ENCODE measurements at places on chromosomes 16 and 17.

GRCh38 chr17:246226-246625 is 64.8 kb upstream of the DOC2B start:
- no peak for DNase-seq

DNA sequence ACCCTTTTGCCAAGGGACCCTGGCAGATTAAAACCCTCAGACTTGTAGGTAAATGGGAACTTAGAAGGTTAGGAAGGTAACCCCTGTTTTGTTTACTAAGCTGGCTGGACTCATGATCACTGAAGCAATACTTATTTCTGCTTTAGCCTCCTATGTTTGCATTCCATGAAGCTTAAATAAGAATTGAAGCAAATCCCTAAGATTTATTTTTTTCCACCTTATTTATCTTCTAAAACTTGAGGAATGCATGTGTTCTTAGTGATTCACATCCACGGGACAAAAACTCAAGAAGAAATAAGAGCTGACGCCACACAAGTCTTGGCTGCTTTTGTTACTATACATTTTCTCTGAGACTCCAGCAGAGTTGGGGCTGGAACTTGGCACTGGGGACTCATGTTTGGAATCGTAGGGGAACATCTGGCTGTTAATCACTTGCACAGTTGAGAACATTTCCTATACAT is 35.5 kb downstream of the CLUAP1 start:
- DNase-seq = no peak

DNA sequence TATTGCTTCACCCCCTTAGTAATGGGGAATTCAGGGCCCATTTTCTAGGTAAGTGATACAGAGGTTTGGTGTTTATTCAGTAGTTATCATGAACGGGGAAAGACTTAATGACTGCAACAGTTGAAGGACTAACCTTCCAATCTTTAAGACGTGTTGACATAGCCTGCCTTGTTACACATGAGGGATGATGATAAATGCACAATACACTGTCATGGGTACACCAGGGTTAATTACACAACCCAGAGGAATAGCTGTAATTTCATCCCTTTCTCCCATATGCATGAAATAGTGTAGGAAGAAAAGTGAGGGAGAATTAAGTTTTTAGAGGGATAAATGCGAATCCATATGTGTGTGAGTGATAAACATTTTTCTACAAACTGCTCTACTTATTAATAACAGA is 10.7 kb downstream of the MYH4 start:
- no peak for DNase-seq

DNA sequence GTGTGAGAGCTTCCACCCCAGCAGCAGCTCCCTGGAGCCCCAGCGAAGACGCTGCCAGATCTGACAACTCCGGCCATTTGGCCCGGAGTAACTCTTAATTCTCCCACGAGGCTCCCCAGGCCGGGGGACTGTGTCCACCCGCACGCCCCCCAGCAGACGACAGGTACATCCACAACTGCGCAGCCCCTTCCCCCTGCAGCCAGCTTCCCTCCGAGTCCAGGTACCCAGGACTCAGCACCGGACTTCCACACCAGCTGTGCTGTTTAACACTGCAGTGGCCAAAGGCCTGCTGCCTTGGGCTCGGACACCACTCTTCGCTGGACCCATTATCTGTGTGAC is 7.2 kb downstream of the SYNGR2 start:
- DNase-seq = no peak

- no peak for DNase-seq
Measured at GRCh38 chr16:1696863-1697262, 9.1 kb upstream of the MAPK8IP3 start.

DNA sequence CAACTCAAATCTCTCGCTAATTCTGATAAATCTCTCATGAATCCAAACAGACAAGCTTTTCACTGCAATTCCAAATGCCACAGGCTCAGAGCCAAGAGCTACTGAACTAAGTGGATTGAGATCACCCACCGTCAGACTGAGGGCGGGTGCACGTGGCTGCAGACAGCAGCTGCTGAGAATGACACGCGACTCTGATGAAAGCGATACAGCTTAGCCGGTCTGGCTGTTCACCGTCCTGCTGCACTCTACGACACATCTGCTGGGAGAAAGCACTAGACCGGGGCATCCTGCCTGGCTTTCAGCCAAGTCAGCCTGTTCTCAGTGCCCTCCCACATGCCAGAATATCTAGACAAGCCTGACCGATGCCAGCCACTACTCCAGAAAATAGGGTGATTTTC is 42.6 kb downstream of the KLHDC4 start:
- no peak for DNase-seq

GRCh38 chr17:83173914-83174361 is 94.5 kb downstream of the METRNL start:
- DNase-seq = no peak

DNA sequence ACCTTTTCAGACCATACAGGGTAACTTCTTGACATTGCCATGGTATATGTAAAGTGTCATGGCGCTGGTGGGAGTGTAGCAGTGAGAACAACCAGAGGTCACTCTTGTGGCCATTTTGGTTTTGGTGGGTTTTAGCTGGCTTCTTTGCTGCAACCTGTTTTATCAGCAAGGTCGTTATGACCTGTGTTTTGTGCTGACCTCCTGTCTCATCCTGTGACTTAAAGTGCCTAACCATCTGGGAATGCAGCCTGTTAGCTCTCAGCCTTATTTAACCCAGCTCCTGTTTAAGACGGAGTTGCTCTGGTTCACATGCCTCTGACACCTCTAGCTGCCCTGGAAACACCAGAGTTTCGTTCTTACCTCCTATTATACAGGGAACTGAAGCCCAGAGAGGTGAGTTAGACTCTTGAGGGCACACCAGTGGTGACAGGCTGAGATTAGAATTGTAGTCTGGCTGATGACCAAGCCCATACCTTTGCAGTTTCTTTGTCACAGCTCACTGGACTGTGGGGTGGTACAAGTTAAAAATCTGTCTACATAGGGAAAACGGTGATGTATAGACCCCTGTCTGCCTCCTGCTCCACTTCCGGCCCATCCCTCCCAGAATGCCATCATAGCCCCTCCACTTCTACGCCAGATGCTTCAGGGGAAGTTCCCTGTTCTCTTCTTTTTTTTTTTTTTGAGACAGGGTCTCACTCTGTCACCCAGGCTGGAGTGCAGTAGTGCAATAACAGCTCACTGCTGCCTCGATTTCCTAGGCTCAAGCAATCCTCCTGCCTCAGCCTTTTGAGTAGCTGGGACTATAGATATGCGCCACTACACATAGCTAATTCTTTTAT is 21.0 kb downstream of the KSR1 start:
- no peak for DNase-seq

- peak; percentile 21 for DNase-seq
Measured at GRCh38 chr16:84277244-84277823, 17.3 kb upstream of the WFDC1 start.

- DNase-seq = no peak
Measured at GRCh38 chr16:31703526-31704128, 170.0 kb upstream of the ZNF267 start.

DNA sequence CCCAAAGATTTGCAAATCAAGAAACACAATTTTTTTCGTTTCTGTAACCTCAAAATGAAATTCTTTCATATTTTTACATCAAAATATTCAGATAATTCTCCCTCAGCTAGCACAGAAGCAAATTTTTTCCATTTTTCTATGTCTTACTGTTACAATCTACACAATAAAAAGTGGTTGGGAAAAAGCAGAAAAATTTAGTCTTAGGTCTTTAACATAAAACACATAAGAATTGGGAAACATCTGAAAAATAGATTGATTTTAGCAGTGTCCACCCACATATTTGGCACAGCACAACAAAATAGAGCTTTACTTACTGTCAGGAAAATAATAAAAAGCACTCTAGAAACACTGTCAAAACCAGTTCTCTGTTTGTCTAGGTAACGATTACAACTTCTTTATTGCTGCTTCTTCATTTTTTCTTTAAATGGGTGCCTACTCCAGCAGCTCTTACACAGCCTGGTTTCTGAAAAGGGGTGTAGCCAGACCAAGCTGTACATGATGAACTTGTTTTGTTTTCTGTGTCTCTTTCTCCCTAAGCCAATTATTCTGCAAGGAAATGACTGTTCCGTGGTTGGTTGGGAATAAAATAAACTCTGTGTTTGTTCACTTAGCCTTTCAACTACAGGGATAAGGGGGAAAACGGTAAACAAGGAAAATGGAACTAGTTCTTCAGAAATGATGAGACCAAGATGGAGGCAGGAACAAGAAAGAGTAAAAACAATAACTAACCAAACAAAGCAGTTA is at the start of gene ABCA6:
Gene ABCA6, minus strand, starts transcription at position 465 of the 744 bp plus-strand sequence. CDS start 1,192 bp downstream, outside the sequence.
- DNase-seq = no peak

DNA sequence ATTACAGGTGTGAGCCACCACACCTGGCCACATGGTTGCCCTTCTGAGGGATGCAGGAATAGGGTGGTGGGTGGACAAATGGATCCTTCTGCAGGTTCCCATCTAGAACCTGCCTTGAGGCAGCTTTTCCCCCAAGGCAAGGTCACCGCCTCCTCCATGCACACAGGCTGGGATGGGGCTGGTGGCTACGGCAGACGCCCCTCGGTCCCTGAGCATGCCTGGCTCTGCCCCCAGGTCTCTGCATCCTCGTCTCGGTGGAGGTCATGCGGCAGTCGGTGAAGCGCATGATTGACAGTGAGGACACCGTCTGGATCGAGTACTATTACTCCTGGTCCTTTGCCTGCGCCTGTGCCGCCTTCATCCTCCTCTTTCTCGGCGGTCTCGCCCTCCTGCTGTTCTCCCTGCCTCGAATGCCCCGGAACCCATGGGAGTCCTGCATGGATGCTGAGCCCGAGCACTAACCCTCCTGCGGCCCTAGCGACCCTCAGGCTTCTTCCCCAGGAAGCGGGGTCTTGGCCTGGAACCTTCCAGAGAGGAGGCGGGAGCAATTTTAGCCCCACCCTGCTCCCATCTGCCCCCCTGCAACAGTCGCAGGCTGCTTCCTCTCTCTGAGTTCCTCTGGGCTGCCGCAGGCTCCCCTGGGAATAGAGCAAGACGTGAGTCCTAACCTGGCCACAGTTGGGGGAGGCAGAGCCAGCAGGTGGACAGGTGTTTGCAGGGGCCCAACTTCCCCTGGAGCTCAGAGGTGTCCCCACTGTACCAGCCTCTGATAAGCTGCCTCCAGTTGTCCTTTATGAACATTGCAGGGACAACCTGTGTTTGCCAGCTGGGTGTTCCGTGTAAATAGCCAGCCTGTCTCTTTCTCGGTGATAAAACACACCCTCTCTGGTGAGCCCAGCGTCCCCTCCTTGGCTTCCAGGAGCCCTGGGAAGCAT is 11.7 kb downstream of the CACNG1 start:
- no peak for DNase-seq

DNA sequence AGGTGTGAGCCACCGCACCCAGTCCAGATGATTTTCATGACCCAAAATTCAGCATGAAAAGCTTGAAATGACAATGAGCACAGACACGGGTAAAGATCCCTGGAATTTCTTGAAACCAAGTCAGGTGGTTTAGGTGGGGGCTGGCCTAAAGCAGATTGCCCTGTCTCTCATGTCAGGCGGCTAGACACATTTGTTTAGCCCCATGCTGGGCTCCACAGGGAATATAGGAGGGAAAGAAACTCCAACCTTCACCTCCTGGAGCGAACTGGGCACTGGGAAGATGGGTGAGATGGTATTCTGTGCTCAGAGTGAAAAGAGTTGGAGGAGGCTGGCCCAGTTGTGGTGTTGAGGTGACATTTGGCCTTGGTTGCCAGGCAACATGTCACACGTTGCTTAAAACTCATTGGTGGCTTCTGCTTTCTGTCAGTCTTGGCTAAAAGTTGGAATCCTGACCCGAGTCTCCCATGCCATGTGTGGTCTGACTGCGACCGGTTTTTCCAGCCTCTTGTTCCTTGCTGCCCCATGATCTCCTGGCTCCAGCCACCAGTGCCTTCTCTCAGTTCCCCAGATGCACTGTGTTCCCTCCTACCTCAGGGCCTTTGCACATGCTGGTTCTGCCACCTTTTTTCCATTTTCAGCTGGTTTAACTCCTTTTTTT is 113.7 kb downstream of the ABCC6 start:
- no peak for DNase-seq

DNA sequence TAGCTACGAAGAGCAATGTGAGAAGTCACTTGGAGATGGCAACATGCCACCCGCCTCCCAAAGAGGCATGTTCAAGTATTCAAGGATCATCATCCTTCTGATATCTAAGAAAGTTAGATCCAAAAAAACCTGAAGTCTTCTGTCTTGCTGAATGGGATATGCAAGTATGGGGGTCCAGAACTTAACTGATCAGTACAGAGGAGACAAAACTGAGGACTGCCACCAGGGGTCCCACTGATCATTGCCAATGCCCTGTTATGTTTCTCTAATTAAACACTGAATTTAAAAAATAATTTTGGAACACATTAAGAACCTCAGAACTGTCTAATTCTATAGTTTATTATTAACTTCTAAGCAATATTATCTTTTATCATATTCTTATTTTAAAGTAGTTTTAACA is 99.7 kb downstream of the CDH8 start:
- no peak for DNase-seq

DNA sequence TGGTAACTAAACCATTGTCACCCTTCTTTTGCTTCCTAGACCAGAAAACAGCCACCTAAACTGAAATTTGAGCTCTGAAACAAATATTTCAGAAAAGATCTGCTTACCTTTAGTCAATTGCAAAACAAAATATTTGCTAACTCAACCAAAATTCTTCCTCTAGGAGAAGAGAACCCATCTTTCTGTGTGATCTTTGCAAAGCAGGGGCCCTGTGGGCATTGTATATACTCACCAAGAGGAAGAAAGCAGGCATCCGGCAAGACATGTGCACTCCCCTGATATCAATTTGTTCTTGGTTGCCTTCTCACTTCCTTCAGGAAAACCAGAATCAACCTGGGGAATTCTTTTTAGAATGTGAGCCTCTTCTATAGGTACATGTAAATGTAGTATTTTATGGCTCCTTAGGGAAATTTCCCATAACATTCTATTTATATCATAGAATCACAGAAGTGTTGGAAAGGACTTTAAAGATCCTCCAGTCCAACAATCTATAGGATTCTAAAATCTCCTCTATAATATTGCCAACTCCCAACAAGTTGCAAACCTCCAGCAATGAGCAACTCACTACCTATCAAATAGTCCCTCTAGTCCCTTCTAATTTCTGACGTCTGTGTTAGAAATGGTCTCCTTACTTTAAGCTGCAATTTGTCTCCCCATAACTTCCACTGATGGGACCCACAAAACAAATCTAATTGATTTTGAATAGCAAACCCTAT is 966 bp downstream of the SLFN14 start:
- no peak for DNase-seq

- no peak for DNase-seq
Measured at GRCh38 chr16:71904239-71904638, 8.9 kb downstream of the IST1 start.

DNA sequence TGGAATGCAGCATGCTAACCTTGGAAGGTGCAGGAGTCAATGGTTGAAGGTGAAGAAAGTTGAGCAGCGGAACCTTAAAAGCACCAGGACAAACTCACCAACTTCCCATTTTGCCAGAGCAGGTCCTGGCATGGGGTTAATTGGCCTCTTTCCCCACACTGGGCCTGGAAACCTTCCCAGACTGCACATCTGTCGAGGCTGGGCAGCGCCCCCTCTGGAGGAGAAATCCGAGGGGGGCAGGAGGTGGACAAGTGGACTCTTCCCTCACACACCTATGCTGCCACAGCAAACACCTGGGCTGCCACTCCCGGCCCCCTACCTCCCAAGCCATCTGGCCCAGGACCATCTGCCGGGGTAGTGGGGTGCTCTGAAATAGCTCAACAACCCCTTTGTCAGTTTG is 232.4 kb downstream of the CBLN1 start:
- DNase-seq = no peak

GRCh38 chr16:67187175-67187890 is 2.6 kb downstream of the EXOC3L1 start:
- no peak for DNase-seq

GRCh38 chr16:14074544-14074943 is 3.4 kb downstream of the MRTFB start:
- DNase-seq = no peak

- no peak for DNase-seq
Measured at GRCh38 chr17:65270499-65271253, 133.5 kb downstream of the RGS9 start.

All from stimulated activated CD8-positive, alpha-beta memory T cell treated with anti-CD3 and anti-CD28 coated beads, Interleukin-15, amount 100 ng/mL, for 4 hours (primary cell).